ENCODE measurements at places on chromosomes 11 and 22. TPM values are rescaled to one million over a fixed set of nuclear protein-coding genes. Genes with fewer than 3 reads are reported as not detected.

Gene MFRP
- total RNA-seq: not detected

Gene IFITM1
- total RNA-seq: 32.6 TPM

Gene C22orf39
- 23.4 TPM for total RNA-seq

Gene KCNQ1
- total RNA-seq: not detected

Gene MRPL21
- total RNA-seq: 58.6 TPM

Measured in aortic smooth muscle cell (primary cell).